ENCODE measurements at places on chromosomes 7 and 10. TPM values are rescaled to one million over a fixed set of nuclear protein-coding genes. Genes with fewer than 3 reads are reported as not detected.
A peak's percentile ranks its signal among the peaks of the same experiment; 100 is the strongest.

Gene PSTK
- 3.3 TPM for total RNA-seq

DNA sequence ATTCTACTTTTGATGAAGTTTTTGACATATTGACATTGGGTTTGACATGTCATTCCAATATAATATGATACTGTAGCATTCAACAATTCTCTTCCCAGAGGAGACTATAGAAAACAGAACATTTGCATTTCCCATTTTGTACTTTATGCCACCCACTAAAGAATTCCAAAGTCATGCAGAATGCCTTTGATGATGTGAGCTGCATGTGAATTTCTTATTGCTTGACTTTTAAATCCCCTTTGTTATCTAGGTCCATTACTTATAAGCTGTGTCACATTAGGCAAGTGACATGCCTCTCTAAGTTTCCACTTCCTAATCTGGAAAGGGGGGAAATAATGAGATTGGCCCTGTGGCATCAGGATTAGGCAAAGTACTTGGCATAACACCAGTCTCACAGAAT, 436.7 kb downstream of the AUTS2 start:
- DNase-seq = no peak

DNA sequence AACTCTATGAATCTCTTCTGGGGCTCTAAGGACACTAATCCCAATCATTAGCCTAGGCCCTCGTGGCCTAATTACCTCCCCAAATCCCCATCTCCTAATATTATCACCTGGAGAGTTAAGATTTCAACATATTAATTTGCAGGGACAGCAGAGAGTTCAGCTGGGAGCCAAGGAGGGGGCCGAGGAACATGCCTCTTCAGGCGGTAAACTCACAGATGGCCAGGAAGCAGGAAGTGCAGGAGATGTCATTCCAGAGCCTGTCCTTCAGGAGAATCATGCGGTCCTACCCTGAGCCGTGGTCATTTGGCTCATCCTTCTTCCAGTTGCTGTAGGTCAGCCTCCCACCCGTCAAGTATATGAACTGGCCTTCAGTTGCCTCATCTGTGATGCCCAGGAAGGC, 21.9 kb upstream of the SFTPA2 start:
- no peak for DNase-seq

Gene SPRN
- 0.15 TPM for total RNA-seq

Gene OR2A42
- not detected for total RNA-seq

- no peak for DNase-seq
These were observed 6.1 kb downstream of the LRRN3 start for GRCh38 chr7:111096997-111097396.

Gene NUTM2B
- total RNA-seq = 0.76 TPM

- no peak for DNase-seq
These were observed 16.7 kb upstream of the ZNF862 start for GRCh38 chr7:149821191-149822148.

- DNase-seq = peak; percentile 6
These were observed 1246.7 kb downstream of the GATA3 start for GRCh38 chr10:9301148-9301547.

Gene NPFFR1
- total RNA-seq = 0.20 TPM

GRCh38 chr7:75559355-75559975, 67.3 kb downstream of the SPDYE5 start:
- no peak for DNase-seq

- DNase-seq = no peak
These were observed 30.4 kb upstream of the OTUD1 start for GRCh38 chr10:23408330-23408976.

Gene ADAM12
- not detected for total RNA-seq

- DNase-seq = peak; percentile 7
These were observed 53.8 kb downstream of the KCTD7 start for GRCh38 chr7:66682350-66683093.

Gene ZNF804B
- not detected for total RNA-seq

GRCh38 chr10:75654171-75654771, 222.8 kb downstream of the LRMDA start:
- DNase-seq = no peak

Gene HOXA3
- 20.9 TPM for total RNA-seq

Gene PPIF
- total RNA-seq = 86.2 TPM

- DNase-seq = no peak
These were observed 2.7 kb downstream of the IL2RA start for GRCh38 chr10:6059506-6059905.

DNA sequence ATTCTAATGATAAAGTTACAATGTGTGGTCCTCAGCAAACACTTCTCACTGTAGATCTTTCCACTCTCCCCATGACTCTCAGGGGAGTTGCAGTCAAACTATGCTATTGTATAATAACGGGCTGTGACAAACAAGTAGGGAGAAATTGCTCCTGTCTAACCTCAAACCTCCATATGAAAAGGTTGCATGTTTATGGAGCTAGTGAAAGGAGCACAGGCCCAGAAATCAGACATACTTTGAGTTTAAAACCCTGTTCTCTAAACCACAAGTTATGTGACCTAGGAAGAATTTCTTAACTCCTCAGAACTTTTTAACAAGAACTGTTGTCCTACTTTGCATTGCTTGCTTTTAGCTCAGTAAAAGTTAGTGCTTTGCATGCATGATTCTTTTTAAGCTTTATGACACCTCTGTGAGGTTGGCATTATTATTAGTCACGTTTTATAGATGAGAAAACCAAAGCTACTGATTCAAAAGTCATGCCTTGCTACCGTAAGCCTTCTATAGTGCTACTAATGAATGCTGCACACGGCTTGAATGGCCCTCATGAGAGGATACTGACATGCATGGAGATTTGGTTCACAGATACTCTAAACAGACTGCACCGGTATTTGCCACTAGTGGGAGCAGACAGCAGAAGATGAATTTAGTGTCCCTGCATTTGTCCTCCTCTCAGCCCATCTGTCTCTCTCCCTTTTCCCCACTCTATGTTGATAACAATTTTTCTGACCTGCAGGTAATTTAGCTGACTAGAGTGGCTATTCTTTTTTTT, 129.5 kb upstream of the PCGF5 start:
- DNase-seq = no peak

- peak; percentile 48 for DNase-seq
These were observed 1.8 kb upstream of the DUSP5 start for GRCh38 chr10:110495731-110496552.

DNA sequence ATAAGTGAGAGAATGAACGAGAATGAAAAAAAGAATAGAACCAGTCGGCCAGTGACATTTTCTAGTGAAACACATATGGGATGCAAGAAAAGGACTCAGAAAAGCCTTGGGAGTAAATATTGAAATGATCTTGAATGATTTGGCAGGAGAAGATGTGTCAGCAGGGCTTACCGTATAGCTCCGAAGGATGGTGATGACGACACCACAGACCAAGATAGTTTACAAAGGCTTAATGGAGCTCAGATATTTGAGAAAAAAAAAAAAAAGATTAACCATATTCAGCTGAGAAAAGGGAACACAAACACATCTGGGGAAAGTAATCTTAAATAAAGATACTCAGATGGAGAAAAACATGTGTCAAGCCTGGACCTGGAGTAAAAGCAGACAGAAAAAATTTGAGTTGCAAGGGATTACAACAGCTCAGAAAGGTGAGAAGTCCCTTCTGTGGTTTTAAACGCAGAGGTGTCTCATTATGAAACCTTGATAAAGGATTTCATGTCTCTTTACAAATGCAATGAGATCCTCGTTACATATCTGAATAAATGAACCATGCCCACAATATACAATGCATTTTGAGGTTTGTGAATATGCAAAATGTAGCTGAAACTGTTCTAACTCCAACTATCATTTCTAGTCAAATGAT, 36.0 kb downstream of the DNAJB9 start:
- DNase-seq = no peak

- DNase-seq = no peak
These were observed 78.1 kb upstream of the COL13A1 start for GRCh38 chr10:69723653-69724052.

Gene PDGFA
- 6.4 TPM for total RNA-seq

GRCh38 chr10:69107699-69108098, 16.3 kb upstream of the VPS26A start:
- no peak for DNase-seq

DNA sequence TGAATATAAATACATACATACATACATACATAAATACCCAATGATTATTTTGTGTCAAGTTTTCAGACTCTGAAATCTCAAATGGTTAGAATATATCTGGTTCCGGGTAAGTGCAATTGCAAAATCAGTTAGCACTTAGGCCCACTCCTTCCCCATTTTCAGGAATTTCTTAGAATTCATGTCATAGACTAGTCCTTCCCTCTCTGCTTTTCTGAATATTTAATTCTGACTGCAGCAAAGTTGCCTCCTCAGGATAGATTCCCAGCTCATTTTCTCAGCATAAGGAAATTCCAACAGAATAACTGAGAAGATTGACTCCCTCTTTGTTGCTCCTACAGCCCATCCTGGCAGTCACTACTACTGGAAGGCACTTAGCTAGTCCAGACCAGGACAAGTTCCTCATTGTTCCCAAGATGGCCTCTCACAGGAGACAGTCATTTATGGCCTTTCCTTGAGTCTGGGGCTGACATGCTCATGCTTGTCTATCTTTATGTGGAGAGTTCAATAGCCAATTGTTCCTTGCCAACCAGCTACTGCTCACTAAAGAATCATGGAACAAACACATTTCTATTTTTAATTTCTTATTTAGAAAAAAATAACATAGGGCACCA, 142.9 kb upstream of the ITGB1 start:
- DNase-seq = no peak

Gene SNX10
- 19.6 TPM for total RNA-seq

- no peak for DNase-seq
These were observed 5.9 kb upstream of the UPF2 start for GRCh38 chr10:12048547-12048946.

DNA sequence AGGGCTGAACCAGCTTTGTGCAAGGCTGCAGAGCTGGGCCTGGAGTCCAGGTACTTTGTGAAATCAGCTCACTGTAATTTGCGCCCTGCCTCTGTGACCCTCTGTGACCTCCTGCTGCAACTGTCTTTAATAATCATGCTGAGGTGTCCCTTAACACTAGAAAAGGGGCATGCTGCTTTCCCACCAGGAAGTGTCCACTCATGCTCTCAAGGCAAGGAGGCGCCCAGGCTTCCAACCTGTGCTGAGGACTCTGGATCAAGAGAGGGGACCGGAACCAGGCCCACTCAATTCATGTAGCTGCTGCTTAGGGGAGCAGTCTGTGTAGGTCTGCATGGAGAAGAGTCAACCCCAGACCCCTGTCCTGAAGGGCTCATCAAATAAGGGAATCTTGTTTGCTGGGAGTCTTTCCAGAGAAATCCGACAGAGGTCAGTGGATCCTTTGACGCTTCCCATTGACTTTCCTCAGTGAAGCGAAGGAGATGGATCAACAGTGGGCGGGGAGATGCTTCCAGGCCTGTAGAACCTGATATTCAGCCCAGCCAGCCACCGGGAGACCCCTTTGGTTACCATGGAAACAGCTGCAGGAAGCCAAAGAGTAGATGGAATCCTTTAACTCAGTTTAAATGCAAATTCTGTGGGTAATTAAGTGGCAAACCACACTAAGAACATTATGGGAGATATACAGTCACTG, 945.9 kb downstream of the GRID1 start:
- no peak for DNase-seq

Gene TET1
- 1.2 TPM for total RNA-seq

DNA sequence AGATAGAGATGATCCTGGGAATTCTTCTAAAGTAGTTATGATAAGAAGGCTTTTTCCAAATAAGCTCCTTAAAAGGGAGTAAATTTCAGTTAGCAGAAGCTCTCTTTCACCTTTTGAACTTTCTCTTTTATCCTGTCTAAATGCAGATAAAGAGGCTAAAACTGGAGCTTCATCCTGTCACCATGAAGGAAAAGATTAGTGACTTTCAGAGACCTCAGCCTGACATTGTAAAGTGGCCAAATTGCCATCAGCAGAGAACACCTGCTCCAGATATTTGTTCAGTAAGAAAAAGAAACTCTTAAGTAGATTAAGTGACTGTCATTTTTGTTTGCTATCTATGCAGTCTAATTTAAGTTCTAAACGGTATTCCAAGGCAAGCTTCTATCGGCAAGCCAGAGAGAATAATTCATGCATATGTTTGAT, 18.3 kb downstream of the VWDE start:
- DNase-seq = no peak

DNA sequence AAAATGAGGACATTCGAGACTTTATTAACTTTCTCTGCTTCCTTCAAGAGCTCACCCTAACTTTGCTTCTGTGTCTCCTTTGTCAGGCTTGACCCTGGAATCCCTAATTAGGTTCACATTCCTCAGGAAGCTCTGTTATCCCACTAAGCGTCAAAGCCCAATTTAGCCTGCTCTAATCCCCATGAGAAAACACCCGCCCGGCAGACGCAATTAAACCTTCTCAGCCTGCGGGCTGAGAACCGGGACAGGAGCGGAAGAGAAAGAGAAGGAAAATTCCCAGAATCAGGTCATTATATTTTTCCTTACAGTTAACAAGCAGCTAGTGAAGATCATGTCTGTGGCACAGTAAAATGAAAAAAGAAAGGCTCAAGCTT, 93.0 kb downstream of the TNS3 start:
- DNase-seq = no peak

DNA sequence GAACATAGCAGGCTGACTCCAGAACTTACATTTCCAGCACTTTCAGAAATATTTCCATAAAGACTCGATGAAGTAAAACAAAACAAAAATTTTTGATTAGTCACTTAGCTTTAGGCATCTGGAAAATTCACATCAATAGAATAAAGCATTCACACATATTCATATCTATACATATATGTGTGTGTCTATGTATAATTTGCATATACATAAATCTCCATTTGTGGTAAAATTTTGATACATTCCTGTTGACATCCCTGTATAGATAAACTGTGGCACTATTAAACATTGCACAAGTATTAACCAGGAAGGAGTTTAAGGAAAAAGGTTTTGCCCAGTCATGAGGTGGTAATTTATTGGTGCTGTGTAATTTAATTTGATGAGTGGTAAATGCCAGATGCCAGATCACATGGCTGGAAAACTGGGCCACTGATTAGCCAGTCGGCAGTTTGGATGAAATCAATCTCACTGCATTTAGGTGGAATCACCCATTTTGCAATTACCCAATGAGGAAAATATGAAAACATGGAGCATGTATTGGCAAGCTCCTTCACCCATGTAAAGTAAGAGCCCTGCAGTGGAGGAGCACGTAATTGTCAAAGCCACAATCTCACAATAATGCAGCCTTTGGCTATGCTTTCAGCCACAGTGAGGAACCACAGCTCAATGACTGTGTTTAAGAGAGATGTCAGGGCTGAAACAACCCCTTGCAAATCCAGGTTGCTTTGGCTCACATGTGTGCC, 294.6 kb downstream of the RNLS start:
- DNase-seq = no peak

- no peak for DNase-seq
These were observed 31.1 kb downstream of the TAX1BP1 start for GRCh38 chr7:27771111-27771510.

DNA sequence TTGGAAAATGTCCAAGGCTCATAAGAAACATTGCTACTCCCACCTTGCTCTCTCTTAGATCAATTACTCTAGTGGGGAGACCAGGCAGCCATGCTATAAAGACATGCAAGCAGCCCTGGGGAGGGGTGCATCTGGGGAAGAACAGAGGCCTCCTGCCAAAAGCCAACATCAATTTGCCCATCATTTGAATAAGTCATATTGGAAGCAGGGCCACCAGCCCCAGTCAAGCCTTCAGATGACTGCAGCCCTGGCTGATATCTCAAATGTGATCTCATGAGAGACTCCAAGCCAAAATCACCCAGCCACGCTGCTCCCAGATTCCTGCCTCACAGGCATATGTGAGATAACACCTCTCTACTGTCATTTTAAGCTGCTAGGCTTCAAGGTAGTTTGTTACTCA, 157.5 kb upstream of the PDE1C start:
- no peak for DNase-seq

Gene MRPS17
- 37.1 TPM for total RNA-seq

Gene MRLN
- total RNA-seq = not detected

Measured in Calu3 (cell line).